ENCODE measurements at places on chromosomes 7 and 10.

DNA sequence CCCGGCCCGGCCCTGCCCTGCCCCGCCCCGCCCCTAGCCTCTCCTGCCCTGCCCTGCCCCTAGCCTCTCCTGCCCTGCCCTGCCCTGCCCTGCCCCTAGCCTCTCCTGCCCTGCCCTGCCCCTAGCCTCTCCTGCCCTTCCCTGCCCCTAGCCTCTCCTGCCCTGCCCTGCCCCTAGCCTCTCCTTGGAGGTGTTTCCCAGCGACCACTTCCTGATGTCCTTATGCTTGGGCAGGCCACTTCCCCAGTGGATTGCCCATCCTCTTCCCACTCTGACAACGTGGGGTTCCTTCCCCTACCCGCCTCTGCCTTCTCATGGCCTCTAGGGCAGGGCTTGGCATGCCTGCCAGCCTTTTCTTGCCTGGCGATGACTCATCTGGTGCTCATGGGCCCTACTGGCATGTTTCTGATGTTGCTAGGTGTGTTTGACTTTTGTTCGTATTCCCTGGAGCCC is 21.2 kb downstream of the PRXL2A start:
- no peak for DNase-seq

- no peak for DNase-seq
Observed at GRCh38 chr7:44097064-44097932, 6.8 kb upstream of the AEBP1 start.

GRCh38 chr7:159099711-159100231 is 44.9 kb downstream of the VIPR2 start:
- no peak for DNase-seq

DNA sequence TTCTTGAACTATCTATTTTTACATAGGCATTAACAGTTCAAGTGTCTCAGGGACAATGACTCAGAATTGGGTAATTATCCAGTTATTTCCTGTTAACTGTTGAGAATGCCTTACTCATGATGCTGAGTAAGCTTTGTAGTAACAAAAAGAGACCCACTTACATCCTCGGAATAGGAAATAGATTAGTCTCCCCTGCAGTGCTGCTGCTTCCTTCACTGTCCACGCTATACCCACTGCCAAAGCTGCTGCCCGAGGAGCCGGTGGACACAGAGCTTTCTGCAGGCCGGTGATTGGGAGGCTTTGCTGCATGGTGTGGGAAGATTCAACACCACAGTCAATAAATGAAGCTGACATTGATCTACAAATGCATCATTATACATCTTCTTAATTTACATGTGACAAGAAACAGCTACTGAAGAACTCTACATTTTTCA is 357.1 kb downstream of the PCLO start:
- no peak for DNase-seq

- DNase-seq, result no peak
Observed at GRCh38 chr7:137328373-137329120, 15.0 kb downstream of the PTN start.

DNA sequence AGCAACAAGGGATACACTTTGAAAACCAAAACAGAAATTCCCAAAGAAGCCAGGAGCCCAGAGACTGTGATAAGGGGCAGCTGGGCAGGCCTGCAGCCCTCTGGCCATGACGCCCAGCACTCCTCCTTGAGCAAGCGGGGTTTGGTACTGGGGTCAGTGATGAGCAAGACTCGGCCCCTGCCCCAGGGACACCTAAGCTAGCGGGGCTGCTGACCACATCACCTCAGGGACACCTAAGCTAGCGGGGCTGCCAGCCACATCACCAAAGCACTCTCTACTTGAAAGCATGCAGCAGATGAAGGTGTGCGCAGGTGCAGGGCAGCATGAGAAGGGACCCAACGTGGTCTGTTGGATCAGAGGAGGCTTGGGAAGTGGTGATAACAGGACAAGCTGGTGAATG is 108.0 kb upstream of the PPP2R2D start:
- no peak for DNase-seq

GRCh38 chr7:107201795-107202450 is 33.1 kb downstream of the HBP1 start:
- no peak for DNase-seq

GRCh38 chr10:87064651-87065050 is 30.0 kb downstream of the GLUD1 start:
- DNase-seq, result no peak

DNA sequence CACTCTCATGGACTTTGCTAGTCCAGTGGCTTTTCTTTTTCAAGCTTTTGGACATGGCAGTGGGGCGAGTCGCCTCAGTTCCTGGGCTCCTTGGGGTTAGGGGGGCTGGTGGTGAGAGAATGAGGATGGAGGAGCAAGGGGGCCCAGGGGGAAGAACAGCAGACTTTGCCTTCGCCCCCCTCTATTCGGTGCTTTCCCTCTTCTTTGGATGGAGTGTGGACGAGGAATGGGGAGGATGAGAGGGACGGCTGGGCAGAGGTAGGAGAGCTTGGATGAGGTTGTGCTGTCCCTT is 255 bp downstream of the MAGI2 start:
- DNase-seq, result no peak

- no peak for DNase-seq
Observed at GRCh38 chr10:127024685-127025435, 119.6 kb downstream of the DOCK1 start.

GRCh38 chr7:151794508-151795167 is 82.3 kb downstream of the PRKAG2 start:
- DNase-seq, result no peak

GRCh38 chr10:123318516-123318915 is 164.3 kb downstream of the BUB3 start:
- no peak for DNase-seq

- DNase-seq, result no peak
Observed at GRCh38 chr10:35720366-35720765, 78.3 kb upstream of the FZD8 start.

DNA sequence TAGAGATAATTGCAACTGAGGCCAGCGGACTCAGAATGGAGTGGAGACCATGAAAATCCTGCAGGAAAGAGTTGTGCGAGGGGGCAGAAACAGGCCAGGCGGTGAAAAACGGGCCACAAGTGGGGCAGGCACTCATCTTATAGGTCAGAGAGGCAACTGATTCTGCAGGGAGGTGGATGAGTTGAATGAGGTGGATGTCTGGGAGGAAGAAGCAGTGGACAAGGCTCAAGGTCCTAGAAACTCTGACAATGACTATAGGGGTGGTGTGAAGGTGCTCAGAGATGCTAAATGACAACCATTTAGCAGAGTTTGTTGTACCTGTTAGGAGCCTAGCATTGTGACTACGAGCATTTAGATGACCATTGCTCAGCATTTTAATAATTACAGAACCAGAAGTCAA is 33.6 kb downstream of the MBL2 start:
- no peak for DNase-seq

GRCh38 chr7:91151916-91152315 is 112.3 kb upstream of the FZD1 start:
- DNase-seq, result no peak

GRCh38 chr10:92434385-92434784 is 139.5 kb downstream of the IDE start:
- DNase-seq, result no peak

- DNase-seq, result no peak
Observed at GRCh38 chr10:5622186-5622960, 44.0 kb downstream of the ASB13 start.

DNA sequence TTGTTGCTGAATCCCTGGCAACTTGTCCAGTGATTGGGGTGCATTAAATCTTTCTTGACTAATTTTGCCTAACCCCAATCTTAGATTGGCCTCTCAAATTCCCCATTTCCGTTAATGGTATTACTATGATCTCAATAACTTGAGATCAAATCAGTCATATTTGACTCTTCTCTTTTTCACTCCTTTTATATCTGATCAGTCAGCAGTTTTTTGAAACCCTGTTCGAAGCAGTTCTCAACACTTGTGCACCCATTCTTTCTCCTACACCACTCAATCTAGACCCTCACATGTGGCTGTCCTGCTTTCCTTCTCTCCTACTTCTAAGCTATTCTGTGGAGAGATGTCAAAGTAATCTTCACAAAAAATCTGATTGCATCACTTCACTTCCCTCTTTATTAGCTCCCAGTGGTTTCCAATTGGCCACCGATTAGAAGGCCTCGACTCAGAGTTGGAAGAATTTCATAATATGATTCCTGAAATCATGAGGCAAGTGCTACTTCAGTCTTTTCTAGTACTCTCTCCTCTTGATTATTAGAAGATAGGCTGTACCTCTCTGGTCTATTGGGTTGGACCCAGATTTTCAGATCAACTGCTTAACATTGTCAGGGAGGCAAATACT is 128.9 kb downstream of the ZNF365 start:
- DNase-seq, result no peak

DNA sequence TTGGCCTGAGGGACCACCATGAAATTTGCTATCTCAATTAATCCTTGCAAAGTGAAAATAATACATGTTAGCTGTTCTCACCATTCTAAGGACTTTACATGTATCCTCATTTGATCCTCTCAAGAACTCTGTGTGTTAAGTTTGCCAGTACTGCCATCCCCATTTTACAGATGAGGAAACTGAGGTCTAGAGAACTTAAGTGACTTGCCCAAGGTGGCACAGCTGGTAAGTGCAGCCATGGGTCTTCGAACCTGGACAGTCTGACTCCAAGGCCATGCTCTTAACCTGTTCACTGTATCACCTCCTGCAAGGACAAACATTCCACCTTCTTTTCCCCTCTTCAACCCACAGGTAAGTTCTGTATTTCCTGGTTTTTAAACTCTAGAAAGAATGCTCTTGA is 85.3 kb upstream of the NFE2L3 start:
- no peak for DNase-seq

DNA sequence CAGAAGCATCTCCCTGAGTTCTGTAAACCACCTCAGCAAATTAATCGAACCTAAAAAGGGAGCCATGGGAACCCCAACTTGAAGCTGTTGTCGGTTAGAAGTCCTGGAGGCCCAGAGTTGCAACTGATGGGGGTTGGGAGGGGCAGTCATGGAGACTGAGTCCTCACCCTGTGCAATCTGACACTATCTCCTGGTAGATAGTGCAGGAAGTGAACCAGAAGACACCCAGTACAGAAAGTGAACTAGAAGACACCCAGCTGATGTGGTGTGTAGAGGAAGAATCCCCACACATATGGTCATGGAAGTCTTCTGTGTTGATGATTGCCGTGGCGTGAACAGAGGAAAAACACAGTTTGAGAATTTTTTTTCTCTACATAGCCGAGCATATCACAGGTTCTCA is 58.8 kb upstream of the SRRM3 start:
- DNase-seq, result no peak

GRCh38 chr10:24589265-24589664 is 134.4 kb downstream of the ARHGAP21 start:
- DNase-seq, result no peak

DNA sequence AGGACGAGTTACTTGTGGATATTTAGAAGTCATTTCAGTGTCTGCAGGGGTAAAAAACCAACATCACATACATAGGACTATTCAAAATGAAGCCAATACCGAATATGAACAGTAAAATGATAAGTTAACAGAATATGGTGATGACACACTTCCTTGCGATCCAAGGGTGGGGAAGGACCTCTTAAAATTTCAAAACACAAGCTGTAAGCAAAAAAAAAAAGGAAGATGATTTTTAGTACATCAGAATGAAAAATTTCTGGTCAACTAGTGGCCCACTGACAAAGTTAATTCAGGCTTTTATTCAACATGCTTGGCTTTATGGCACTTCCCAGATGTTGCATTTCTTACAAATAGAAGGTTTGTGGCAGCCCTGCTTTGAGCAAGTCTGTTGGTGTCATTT is 19.0 kb upstream of the GALNTL5 start:
- DNase-seq, result no peak

Measured in activated CD4-positive, alpha-beta T cell treated with anti-CD3 and anti-CD28 coated beads, Interleukin-2, amount 50 U/mL, for 24 hours (primary cell).